ENCODE measurements at places on chromosomes 5 and 9.

DNA sequence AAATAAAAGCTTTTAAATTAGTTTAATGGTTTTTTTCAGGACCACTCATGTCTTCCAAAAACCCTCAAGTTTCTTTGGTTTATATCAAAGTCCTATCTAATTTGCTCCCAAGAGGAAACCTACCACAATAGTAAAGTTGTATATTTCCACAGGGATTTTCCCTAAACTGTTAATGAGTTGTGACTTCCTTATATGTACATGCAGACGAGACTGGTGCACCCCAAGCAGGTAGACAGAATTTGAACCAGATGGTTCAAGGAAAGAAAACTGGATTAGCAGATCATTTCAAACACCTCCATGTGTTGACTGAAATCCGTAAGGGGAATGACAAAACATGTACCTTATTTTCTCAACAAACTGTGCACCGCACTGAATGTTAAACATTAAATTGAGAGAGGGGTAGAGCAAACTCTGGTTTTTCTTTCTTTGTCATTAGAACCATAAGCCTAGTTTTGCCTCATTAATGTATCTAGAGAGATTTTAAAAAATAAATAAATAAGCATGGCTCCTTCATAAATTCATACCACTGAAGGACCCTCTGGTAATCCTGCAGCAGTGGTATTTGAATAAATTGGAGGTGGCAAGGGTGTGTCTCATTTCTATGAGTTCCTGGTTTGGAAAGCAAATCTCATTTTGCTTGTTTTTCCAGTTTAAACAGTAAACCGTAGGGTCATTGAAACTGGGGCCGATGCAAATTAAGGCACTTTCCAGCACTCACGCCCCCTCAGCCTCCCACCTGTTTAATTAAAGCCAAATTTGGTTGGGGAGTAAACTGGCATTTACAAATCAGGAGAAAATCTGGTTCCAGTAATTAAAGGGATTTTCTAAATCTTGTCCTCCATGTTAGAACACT lies 51.1 kb downstream of the ENC1 start:
- no peak for DNase-seq

- no peak for DNase-seq
Observed at GRCh38 chr5:169027501-169028061, 273.4 kb downstream of the SLIT3 start.

- no peak for DNase-seq
Observed at GRCh38 chr5:35810601-35811000, 46.1 kb upstream of the IL7R start.

GRCh38 chr5:135600971-135601381 lies 22.2 kb upstream of the CXCL14 start:
- no peak for DNase-seq

DNA sequence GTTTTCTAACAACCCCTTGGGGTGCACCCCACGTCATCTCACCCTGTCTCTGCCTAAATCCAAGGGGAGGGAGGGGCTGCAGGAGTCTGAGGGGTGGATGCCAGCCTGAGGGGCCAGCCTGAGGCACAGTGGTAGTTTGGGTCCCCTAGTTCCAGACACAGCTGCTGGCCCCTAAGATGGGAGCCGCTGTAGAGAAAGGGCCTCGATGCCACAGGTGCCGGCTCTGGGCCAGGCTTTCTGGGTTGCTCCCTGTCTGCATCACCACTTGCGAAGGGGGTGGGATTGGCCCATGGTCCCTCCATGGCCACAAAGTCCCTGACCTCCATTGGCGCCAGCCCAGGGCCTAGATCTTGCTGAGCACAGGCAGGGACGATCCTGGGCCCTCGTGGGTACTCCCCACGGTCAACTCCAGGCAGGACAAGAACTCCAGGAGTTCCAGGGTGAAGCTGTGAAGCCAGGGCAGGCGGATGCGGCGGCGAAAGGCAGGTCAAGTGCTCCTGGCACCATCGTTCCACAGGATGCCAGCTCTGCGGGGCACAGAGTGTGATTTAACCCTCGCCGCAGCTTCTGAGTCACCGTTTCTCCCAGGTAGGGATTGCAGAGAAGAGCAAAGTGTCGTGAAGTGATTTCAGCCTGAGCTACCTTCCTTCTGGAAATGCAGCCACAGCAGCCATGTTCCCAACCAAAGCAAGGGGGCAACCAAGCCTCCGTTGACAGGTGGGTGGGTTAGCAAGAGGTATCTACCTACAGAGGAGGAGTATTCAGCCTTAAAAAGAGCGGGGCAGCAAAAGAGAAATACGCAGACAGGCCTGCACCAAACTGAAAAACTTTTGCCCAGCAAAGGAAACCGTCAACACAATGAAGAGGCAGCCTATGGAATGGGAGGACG lies 41.6 kb upstream of the EXOC3 start:
- DNase-seq, result no peak

GRCh38 chr5:61768692-61769281 lies 436.7 kb downstream of the ZSWIM6 start:
- DNase-seq, result peak; percentile 22

DNA sequence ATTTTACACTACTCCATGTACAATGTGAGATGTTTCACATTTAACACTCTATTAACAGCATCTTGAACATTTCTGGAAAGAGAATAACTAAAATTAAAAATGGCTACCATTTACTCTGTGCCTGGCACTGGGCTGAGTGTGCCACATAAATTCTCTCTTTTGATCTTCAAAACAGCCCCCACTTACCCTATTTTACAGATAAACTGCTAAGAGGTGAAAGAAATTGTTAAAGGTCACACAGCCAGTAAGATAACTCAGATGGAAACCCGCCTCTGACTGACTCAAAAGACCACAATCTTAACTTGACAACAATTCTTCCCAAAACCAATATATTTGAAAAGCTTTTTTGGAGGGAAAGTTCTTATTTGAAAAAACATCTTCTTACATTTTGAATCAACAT lies 97.3 kb downstream of the MAPKAP1 start:
- no peak for DNase-seq

DNA sequence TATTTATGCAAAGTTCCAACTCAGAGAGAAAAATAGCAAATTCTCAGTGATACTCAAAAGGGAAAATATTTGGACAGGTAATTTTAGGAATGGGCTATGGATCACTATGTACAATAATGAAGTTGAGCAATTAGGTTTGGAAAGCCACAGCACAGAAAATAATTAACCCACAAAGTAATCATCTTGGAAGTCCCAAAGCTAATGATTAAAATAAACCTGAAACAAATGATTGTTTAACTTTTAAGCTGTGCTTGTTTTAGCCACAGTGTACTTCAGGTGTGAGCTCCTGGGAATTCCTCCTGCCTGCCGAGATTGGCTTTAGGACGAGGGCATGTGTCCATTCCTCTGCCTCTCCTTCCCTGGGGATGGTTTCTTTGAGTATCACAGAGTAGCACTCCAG lies 403.9 kb downstream of the ZSWIM6 start:
- DNase-seq, result no peak

GRCh38 chr9:110129425-110129824 lies 78.5 kb downstream of the C9orf152 start:
- no peak for DNase-seq

- DNase-seq, result no peak
Observed at GRCh38 chr5:1036504-1037122, 28.0 kb downstream of the NKD2 start.

- DNase-seq, result no peak
Observed at GRCh38 chr5:72658161-72658560, 151.0 kb upstream of the ZNF366 start.

- no peak for DNase-seq
Observed at GRCh38 chr9:115232181-115232774, 114.3 kb upstream of the TNC start.

- DNase-seq, result no peak
Observed at GRCh38 chr5:14347522-14347921, 204.4 kb downstream of the TRIO start.

GRCh38 chr9:16139774-16140173 lies 586.9 kb downstream of the CCDC171 start:
- DNase-seq, result no peak

- DNase-seq, result no peak
Observed at GRCh38 chr5:156331845-156332244, 4.9 kb downstream of the SGCD start.

All from activated CD4-positive, alpha-beta T cell treated with anti-CD3 and anti-CD28 coated beads for 36 hours (primary cell).